ENCODE measurements at places on chromosomes 1 and 21. TPM values are rescaled to one million over a fixed set of nuclear protein-coding genes. Genes with fewer than 3 reads are reported as not detected.

DNA sequence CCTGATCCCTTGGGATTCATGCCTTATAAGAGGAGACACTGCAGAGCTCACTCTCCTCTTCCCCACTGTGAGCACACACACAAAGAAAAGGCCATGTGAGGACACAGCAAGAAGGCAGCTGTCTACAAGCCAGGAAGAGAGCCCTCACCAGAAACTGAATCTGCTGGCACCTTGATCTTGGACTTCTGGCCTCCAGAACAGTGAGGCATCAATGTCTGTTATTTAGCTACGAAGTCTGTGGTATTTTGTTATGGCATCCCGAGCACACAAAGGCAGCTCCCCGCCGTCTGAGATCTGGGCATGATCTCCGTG, 47.1 kb upstream of the RPL11 start:
- no peak for DNase-seq

- no peak for DNase-seq
Observed at GRCh38 chr1:77498918-77499317, 183.5 kb downstream of the ZZZ3 start.

GRCh38 chr1:176559878-176560277, 96.9 kb downstream of the PAPPA2 start:
- peak; percentile 67 for DNase-seq

DNA sequence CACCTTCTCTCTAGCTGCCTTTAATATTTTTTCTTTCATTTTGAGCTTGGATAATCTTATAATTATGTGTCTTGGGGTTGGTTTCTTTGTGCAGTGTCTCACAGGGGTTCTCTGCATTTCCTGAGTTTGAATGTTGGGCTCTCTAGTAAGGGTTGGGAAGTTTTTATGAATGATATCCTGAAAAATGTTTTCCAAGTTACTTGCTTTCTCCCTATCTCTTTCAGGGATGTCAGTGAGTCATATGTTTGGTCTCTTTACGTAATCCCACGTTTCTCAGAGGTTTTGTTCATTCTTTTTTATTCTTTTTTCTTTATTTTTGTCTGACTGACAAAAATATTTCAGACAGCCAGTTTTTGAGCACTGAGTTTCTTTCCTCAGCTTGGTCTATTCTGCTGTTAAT, 55.4 kb upstream of the CCDC190 start:
- DNase-seq = no peak

- no peak for DNase-seq
Observed at GRCh38 chr1:1531947-1532346, 8.5 kb downstream of the TMEM240 start.

GRCh38 chr1:164141797-164142196, 417.2 kb upstream of the PBX1 start:
- no peak for DNase-seq

GRCh38 chr1:3066250-3066711, 2.7 kb upstream of the PRDM16 start:
- DNase-seq = peak; percentile 33

DNA sequence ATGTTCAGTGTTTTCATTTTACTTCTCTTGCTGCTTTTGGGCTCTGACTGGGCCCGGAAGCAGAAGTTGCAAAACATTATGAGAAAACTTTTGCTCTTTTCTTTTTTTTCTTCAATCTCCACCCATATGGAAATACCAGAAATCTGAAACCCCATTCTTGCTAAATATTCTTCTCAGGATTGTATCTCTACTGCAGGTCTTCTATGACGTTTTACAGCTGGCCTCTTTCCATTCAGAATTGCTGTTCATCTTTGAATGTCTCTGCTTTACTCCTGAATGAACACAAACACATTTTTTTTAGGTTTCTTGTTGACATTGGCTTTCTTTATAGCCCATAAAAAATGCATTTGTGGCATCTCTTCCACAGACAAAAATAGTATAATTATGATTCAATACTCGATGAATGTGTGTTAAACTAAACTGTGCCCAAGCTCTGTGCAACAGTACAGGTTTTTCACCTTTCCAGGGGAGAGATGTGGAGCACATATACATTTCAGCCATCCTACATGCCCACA, 18.8 kb downstream of the PTPRC start:
- DNase-seq = peak; percentile 21

- DNase-seq = no peak
Observed at GRCh38 chr1:52189898-52190480, 48.1 kb downstream of the ZFYVE9 start.

DNA sequence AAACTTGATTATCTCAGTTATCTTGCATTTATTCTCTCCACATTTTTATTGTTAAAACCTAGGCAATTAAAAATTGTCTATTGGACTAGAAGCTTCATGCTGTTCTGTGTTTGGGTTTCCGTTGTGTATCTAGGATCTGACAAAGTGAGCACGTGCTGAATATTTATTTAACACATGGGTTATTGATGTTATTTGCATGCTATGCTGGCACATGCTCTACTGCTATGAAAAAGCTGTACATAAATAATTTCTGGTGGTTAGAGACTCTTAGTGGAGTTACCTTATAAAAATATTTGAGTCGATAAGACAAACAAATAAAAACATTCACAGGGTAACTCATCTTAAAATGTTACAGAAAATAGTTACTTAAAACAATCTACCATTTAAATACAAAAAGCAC, 1769.7 kb downstream of the MRPL39 start:
- no peak for DNase-seq

GRCh38 chr21:42349420-42350317, 1.1 kb downstream of the TFF2 start:
- DNase-seq = no peak

- DNase-seq = no peak
Observed at GRCh38 chr1:100642826-100643225, 76.7 kb upstream of the VCAM1 start.

DNA sequence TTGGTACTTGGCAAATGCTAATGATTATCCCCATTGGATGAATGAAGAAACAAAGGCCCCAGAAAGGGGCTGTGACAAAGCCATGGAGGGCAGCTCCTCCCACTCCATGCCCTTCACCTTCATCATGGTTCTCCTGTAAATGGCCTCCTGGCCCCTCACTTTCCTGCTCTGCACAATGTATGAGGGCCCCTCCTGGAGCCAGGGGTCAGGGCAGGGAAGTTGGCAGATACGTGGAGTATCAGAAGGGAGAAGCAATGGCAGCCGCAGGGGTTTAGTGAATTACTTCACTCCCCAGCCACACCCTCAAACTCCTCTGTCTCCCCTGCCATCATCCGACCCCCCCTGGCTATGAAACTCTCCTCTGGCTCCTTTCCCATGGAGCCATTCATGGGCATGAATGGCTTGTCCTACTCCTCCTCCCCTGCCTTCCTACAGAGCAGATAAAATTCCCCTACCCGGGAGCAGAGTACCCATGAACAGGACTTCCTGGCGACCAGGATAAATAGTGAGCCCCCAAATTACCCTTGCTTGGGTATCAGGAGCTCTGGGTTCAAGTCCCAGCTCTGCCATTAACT, 86.3 kb downstream of the CAMK2N1 start:
- DNase-seq = no peak

DNA sequence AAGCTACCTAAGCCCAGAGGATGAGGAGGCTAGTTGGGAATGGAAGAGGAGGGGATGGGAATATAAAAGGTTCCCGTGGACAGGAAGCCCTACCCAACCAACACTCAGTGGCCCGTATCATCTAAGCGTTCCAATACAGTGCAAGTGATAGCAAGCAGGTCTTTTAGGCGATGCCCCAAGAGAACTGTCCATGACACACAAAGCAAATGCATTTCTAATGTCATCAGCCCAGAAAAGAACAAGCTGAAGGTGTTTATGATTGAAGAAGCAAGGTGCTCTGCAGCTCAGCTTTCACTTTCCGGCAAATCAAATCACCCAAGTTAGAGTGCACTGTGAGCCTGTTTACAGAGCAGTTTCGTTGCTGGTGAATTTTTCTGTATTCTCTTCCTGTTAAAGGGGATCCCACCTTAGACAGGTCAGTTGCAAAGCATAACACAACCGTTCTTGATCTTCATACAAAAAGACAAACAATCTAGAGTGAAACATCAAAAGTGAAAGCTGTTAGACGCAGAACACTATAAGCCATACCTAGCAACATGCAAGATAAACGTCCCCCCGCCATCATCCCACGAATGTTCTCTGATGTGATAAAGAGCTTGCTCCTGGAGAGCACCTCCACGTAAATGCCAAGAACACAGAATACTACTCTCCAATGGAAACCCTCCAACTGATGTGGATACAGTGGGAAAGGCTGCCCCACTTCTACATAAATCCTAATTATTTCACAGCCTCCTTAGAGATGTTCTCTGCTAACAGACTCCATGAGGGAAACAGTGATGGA, 54.0 kb downstream of the PGBD5 start:
- DNase-seq = no peak

GRCh38 chr1:222087221-222087920, 345.5 kb upstream of the DUSP10 start:
- no peak for DNase-seq

- DNase-seq = no peak
Observed at GRCh38 chr1:57024855-57025254, 59.0 kb upstream of the C8B start.

GRCh38 chr1:160366731-160367515, at the start of gene NHLH1:
TSS of gene NHLH1 (plus strand) at chr1:160367071. CDS start at chr1:160370732, 3,661 bp downstream.
- no peak for DNase-seq

- no peak for DNase-seq
Observed at GRCh38 chr1:214831956-214832355, 229.0 kb downstream of the CENPF start.

GPR37L1 gene
- total RNA-seq = not detected

NHLH2 gene
- not detected for total RNA-seq

TMEM125 gene
- not detected for total RNA-seq

NCF2 gene
- total RNA-seq = 0.17 TPM

ADGRL4 gene
- total RNA-seq = 0.09 TPM

KRTAP22-1 gene
- not detected for total RNA-seq

APCS gene
- total RNA-seq = not detected

RGS1 gene
- not detected for total RNA-seq
